ENCODE measurements at places on chromosomes 5 and 9.
A peak's percentile ranks its signal among the peaks of the same experiment; 100 is the strongest.

GRCh38 chr9:69594180-69594579 is 78.0 kb downstream of the APBA1 start:
- DNase-seq, result no peak

GRCh38 chr5:15463231-15463980 is 36.6 kb upstream of the FBXL7 start:
- DNase-seq, result no peak

- DNase-seq, result no peak
These were observed 767 bp downstream of the RALGPS1 start for GRCh38 chr9:126915281-126915816.

GRCh38 chr5:147748590-147748989 is 33.9 kb downstream of the JAKMIP2 start:
- DNase-seq, result no peak

DNA sequence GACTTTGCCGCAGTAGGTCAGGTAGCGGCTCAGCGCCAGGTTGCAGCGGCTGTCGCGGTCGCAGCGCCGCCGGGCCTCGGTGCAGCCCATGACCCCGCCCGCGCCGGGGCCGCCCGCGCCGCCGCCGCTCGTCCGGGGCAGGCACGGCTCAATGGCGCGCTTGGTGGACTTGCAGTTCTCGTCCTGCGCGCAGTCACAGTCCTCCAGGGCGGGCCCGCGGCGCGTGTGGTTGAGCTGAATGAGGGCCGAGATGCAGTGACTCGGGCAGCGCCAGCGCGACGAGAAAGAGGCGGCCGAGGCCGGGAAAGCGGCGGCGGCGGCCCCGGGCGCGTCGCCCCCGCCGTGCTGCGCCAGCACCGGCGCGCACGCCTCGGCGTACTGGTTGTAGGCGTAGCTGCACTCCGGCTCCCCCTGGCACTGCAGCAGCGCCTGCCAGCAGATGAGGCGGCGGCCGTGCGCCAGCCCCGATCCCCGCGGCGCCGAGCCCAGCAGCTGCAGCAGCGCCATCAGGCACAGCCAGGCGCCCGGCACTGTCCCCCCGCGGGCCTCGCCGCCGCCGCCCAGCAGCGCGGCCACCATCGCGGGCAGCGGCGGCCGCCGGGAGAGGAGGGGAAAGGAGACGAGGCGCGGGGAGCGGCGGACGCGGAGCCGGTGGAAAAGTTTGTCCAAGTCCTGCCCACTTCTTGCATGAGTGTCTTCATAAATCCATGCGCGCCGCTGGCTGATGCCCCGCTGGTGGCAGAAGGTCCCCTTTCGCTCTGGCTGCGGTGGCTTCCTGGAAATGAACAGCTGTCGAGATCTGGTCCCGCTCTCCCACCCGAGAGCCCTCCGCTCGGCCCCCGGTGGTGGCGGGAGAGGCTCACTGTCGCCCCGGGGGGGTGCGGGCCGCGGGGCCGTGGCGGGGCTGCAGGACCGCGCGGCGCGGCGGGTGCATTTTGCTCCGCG is 833 bp downstream of the GAS1 start:
- DNase-seq, result no peak

DNA sequence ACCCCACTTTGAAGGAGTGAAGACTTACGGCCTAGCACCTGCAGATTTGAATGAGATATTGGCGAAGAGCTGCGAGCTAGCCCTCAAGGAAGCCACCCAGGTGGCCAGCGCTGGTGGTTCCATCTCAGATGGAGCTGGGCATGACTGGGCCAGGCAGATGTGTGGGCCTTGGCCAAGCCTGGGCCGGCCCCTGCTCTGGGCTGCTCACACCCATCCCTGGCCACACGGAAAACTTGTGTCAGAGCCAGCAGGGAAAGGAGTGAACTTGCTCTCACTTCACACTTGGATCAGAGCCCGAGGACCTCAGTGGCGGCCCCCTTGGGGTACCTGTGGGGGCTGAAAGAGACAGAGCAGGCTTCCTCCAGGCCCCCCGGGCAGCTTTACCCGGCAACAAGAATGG is 44.2 kb downstream of the ROPN1L start:
- DNase-seq, result no peak

DNA sequence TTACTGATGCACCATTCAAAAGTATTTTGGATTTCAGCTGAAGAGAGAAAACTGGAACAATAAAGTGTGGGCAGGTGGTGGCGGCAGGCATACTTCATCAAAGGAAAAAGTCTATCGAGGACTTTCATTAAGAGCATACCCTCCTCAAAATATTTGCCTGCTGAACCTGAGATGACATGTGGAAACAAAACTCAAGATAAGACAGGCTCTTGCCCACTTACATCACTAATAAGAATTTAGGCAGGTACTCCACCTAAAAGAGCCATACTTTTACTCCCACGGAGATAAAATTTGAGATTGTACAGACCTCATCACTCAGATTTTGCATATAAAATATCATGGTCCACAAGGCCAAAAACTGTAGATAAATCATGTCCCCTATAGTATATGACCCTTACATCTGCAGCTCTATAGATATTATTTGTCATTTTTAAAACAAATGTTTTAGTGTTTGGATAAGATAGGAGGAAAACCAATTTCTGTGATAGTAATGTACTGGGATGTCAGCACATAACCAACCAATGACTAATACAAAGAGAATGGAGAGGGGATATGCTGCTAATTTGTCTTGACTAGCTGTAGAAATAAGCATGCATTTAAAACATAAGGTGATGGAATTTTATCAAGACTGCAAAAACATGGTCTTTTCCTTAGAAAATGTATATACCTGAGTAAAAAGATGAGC is 730.6 kb upstream of the ZNF608 start:
- DNase-seq, result no peak

DNA sequence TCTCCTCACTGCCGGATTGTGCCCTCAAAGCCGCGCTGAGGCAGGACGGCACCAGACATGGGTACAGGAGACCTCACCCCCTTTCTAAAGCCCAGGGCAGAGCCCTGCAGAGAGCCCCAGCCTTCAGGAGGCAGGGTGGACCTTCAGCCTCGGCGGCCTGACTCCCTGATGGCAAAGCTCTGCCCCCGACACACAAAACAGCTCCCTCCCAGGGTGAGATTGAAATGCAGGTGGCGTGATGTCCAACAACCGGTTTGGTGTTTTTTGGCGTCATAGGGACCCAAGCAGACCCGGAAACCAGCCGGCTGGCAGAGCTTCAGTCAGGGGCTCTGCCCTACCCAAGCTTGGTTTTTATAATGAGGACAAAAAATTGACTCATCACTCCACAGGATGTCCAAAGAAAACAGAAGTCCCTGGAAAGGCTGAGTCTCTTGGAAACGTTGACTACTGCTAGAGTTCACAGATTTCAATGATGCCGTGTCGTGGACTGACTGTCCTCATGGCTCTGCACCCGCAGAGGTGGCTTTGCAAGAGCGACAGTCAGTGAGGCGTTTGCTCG is 275.2 kb upstream of the IRX1 start:
- no peak for DNase-seq

GRCh38 chr9:132006677-132007370 is 72.8 kb downstream of the MED27 start:
- DNase-seq, result peak; percentile 92

DNA sequence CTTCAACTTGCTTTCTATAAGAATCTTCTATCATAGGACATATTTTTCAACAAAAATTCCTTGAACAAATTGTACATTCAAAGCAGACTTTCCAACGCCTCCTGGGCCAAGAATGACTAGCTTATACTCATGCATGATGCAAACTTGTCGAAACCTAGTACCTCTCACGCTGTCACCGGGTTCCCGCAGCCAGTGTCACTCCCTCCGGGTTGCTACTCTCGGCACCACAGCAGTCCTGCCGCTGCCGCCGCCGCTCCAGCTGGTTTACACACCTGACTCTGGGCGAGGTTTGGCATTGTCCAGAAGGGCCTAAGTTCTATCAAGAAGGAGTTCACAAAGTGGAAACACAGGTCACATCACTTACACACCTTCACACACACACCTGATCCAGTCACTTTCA is 244.4 kb downstream of the ADAMTSL1 start:
- no peak for DNase-seq

DNA sequence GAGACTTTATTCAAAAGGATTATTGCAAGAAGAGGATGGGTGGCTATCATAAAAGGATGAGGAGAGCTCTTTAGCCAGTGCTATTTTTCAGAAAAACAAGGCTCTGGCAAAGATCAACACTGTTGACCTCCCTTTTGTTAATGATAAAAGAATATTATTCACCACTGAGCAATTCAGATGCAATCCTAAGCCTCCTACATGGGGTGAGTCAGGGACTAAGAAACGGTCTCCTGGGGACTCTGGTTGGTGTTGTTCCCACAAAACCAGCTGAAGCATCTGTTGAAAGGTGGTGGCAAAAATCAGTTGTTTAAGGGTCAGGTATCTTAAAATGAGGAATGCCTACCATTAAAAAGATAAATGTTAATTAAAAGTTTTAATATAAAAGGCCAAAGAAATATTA is 7.7 kb upstream of the GCNT1 start:
- no peak for DNase-seq

- DNase-seq, result no peak
These were observed 309.1 kb downstream of the SPOCK1 start for GRCh38 chr5:137190031-137190430.

DNA sequence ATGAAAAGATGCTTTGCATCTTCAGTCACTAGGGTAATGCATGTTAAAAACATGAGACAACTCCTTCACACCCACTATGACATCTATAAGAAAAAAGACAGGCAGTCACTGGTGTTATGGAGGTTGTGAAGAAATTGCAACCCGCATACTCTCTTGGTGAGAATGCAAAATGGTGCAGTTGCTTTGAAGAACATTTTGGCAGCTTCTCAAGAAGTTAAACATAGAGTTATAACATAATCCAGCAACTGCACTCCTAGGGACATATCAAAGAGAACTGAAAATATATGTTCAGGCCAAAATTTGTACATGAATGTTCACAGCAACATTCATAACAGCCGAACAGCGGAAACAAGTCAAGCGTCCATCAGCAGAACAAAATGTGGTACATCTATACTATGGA is 46.3 kb upstream of the TBC1D9B start:
- DNase-seq, result no peak

DNA sequence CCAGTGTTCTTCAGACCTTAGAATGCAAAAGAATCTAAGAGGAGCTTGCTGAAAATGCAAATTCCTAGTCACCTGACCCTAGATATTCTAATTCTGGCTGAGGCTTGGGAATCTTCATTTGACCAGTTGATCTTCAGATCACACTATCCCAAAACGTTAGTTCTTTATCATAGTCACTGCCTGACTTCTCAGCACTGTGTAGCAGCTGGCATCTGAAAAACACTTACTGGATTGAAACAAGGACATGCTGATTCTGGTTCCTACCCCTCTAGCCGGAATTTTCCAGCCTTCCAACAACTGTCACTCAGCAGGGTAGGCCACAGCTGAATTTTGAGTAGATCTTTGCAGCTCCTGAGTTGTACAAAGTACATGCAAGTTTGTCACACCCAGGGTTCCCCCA is 72.2 kb downstream of the EBF1 start:
- no peak for DNase-seq

DNA sequence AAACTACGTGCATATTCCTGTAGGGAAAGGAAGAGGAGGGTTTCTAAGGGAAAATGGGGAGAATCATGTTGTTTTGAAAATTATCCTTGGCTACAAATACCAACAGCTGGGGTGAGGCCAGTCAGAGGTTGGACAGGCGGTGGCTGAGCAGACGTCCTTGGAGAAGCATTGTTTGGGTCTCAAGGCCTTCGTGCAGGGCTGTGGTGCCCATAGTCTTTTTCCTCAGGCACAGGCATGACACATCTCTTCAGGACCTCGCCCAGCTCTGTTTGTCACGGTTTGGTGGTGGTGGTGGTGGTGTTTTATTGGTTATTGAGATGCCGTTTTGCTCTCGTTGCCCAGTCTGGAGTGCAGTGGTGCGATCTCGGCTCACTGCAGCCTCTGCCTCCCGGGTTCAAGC is 27.8 kb upstream of the EGFL7 start:
- no peak for DNase-seq

DNA sequence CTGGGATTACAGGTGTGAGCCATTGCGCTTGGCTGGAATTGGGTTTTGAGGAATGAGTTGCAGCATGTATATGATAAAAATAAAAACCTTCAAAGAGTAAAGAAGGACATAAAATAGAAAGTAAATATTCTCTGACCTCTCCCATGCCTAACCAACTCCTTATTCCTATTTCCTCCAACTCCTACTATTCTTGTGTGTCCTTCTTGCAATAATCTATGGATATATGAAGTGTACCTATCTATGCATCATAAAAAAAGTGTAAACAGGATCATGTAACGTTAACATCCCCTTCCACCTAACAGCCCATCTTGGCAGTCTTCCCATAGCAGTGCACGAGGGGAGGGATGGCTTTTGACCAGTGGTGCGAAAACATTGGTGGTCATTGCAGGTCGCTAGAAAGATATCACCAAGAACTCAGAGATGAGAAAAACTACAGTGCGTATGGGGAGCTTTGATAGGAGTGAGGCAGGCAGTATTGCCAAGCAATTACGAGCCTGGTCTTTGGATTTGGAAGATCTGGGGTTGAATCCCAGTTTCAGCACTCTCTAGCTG is 69.9 kb downstream of the PPARGC1B start:
- DNase-seq, result no peak

DNA sequence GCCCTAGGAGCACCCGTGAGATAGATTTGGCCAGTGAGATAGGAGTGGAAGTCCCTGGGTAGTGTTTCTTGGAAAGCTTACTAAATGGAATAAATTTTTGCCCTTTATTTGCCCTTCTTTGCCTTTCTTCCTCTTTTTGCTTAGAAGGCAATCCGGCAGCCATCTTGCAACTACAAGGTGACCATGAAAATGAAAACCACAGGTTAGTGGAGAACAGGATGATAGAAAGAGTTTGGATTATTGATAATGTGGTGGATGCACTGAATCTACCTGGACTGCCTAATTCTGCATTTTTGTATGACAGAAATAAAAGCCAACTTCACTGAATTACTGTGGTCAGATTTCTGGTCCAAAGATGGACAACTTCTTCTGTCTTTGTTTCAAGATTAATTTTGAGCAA is 33.2 kb downstream of the TARS1 start:
- no peak for DNase-seq

GRCh38 chr5:146699664-146700418 is 178.7 kb downstream of the PPP2R2B start:
- DNase-seq, result no peak

DNA sequence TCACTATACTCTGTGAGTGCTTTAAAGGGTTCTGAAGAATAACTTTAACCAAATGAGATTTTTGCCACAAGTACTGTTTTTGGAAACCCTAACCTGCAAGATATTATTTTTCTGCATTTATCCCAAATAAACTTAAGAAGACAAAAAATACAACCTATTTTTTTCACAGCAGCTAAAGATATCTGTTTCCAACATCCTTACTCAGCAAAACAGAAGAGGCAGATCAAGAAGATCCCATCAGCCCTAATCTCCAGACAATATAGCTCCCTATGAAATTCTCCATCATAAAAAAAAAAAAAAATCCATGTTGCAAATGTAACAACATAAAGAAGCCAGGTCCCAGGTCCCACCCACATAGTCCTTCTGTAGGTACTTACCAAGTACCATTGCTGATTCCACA is 7.6 kb downstream of the PCSK1 start:
- no peak for DNase-seq

- DNase-seq, result no peak
These were observed 55.2 kb upstream of the ERBIN start for GRCh38 chr5:65871182-65871581.
